Adrenal gland (tissue), 19 donors: ENCODE measurements at places on chromosomes 16 and 17. TPM values are rescaled to one million over a fixed set of nuclear protein-coding genes. Genes with fewer than 3 reads are reported as not detected.

DNA sequence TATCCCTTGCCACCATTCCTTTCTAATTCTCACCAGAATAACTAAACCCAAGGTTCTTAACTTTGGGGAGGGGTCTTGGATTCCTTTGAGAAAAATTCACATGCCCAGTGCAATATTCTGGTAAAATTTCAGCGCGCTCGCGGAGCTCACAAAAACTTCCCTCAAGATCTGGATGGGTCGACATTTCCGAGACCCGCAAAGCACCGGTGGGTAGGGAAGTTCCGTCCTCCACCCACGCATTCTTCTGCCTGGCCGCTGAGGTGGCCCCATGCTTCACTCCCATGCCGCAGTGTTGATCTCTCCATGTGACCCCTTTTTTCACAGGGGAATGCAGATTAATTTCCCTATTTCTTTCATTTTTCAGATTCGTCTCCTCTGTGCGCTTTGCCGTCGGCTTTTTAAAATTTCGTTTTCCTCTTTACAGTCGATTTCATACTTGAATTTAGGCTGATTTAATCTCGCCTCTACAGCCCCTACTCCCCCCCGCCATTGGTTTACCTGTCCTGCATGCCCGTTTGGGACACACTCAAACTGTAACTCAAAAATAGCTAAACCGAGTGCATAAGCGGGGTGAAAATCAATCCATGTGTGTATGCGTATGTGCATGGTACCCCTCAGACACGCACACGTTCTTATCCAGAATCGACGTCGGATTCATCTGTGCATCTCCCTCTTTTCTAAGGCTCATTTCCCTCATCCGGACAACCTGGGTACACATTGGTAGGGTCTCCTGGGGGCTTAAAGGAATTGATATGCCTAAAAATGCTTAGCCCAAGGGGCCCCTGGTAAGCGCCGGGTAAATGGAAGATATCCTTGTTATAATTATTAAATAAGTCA lies 1.4 kb upstream of the SP6 start:
- DNase-seq, result no peak

The APOBR gene
- total RNA-seq, result 2.2 TPM

DNA sequence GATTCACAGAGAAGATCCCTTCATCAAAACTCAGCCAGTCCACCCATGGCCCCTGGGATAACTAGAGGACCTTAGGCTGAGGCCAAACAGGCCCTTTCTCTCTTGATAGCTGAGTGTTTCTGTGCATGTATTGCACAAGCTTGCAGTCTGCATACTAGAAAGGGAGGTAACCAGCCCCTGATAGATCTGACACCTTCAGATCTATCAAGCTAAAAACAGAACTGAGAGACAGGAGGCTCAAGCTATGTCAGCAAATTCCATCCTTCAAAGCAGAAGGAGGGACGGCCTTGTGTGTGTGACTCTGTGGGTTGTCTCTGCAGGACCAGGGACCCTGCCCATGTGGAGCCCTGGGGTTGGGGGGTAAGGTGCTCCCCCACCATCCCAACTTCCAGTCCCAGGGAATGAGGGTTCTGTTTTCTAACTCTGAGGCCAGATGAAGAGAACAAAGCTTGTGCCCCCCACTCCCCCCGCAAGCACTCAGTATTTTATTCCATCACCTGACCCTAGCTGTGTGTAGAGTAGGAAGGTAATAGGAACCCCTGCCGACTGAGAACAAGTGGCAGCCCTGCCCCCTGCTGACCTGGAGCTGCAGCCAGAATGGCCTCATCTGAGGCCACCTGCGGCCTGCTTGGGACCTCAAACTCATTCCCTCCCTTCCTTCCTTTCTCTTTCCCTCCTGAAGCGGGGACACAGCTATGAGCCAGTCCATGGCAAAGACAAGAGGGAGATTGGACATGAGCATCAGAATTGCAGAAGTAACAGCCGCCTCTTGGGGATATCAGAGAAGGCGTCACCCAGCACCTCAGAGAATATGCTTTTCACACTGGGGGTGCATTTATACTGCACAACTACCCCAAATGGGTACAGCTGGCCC lies 63.8 kb downstream of the SMPD3 start:
- DNase-seq, result no peak

DNA sequence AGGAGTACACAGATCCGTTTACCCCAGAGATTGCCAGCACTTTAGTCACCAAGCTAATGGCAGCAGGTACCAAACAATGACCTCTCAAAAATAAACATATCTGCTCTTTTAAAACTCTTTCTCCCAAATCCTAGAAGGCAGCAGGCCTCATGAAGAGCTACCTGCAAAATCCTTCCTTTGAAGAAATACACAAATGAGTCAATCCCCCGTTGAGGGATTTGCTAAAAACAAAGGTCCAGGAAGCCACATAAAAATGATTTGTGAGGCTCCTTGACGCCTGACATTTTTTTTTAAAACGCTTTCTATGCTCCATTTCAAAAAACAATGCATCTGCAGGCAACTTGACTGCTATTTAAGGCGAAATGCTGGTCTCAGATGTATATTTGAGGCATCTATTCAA lies 58.2 kb downstream of the NACA2 start:
- no peak for DNase-seq

DNA sequence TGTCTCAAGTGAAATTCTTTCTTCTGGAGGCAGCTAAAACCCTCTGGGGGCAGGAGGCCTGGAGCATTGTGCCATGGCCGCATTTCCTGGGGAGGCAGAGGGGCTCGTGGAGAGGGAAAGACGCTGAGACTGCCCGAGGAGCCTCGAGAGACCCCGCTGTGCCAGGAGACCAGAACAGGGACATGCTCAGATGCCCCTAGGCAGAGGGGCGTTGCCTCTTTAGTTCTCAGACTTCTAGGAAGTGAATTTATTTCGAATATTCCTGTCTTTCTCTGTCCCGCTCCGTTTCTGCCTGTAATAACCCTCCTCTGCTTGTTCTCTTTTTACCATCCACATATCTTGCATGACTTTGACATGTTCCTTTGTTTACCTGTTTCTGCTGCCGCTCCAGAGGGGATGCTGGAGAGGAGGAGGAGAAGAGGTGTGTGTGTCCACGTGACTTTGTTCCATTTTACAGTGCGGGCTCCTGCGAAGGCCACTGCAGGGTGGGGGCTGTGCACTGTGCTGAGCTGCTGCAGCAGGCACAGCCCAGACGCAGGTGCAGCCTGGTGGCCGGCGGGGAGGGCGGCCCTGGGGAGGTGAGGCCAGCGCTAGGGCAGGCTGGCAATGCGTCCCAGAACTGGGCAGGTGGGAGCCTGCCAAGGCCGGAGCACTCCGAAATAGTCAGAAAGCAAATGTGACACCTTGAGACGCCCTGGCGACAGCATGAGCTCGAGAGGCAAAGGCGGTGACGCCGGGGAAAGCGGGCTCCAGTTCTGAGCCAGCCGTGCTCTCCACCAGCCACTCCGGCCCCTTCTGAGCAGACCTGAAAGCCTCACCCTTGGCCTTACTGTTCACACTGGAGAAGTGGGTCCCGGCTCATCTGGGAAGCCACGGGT lies 29.9 kb downstream of the CIBAR2 start:
- no peak for DNase-seq

The IGSF6 gene
- 12.9 TPM for total RNA-seq

DNA sequence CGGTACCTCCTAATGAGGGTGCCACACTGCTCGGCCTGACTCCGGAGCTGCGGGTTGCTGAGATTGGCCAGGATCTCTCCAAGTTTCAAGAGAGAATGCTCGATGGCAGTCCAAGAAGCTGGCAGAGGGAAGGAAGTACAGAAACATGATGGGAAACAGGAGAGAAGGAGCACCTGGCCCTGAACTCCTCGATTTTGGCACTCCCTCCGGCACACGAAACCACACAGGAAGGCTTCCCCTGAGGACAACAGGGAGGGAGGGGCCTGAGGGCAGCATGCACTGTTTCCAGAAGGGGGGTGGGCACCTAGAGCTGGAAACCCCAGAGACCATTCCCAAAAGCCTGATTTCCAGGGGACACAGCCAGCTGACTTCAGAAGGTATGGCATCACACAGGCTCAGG lies 18.1 kb downstream of the CSF3 start:
- no peak for DNase-seq

The TMEM88 gene
- total RNA-seq, result 24.0 TPM
